ENCODE measurements at places on chromosomes 3 and 15.

DNA sequence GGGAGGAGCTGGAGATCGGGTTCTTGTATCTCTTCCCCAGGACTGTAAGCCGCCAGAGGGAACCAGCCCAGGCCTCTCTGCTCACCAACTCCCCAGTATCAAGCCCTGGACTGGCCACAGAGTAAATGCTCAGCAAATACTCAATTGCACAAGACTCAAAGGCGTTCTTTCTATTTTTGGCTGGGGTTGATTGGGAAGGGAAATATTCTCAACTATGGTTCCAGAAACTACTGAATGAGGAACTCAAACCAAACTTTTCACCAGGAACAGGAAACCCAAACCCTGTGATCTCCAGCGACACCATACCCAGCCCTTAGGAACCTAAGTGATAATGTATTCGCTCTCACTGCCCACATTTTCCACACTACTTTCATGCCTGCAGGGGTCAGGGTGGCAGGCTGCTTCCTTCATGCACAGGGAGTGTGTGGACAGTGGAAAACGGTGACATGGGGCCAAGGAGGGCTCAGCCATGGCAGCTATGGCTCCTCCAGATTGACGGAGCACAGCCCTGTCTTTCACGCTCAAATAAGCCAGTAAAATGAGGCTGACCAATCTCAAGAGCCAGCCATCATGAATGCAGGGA lies 124.7 kb upstream of the RAD18 start:
- DNase-seq, result no peak

- DNase-seq, result no peak
Observed at GRCh38 chr3:44079916-44080315, 161.8 kb upstream of the TOPAZ1 start.

DNA sequence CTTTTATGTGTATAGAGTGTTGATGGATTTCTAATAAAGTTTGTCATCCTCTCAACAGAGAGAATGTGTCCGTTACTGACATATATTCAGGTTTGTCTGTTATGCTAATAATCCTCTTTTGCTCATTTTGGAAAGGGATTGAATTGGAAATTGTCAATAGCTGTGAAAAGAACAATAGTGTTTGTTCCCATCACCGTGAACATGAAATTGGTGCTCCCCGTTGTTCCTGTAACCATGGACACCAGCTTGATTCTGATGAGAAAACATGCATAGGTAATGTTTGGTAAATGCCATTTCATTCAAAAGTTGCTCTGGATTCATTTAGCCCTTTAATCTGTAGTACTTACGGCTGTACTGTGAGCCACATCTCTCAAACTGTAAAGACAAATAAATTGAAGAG lies 707.0 kb upstream of the GOLIM4 start:
- DNase-seq, result no peak

- DNase-seq, result no peak
Observed at GRCh38 chr3:183551930-183552329, 3.6 kb downstream of the KLHL6 start.

- no peak for DNase-seq
Observed at GRCh38 chr3:12388185-12388584, 96.1 kb upstream of the TSEN2 start.

GRCh38 chr3:39255503-39256325 lies 24.1 kb downstream of the CX3CR1 start:
- DNase-seq, result no peak

- DNase-seq, result no peak
Observed at GRCh38 chr15:57626713-57627440, 35.2 kb downstream of the MYZAP start.

- DNase-seq, result no peak
Observed at GRCh38 chr15:51097553-51098330, 3.0 kb upstream of the TNFAIP8L3 start.

DNA sequence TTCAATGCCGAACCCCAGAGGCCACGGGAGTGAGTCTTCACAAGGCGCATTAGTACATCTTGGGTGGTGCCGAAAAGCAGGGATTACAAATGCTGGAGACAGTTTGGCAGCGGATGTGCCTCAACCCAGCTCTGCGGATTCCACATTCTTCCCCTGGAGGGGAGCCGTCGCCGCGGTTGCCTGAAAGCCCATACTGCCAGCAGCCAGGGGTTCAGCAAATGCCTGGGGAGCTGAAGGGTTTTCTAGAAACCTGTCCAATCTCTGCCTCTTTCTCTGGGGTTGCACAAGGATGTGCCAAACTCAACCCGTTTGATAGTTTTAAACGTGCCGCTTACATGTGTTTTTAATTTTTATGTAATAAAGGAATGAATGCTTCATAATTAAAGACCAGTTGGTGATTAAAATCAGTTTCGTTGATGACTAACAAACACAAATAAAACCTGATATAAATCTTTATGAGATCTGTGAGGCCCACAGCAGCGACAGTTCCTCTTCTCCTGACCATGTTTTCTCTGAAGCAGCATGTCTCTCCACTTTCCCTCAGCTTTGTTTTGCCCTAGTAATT lies 74.6 kb upstream of the LEKR1 start:
- peak; percentile 96 for DNase-seq

GRCh38 chr15:37219211-37219701 lies 118.9 kb upstream of the MEIS2 start:
- DNase-seq, result no peak

- peak; percentile 96 for DNase-seq
Observed at GRCh38 chr3:155032918-155033317, 47.2 kb upstream of the MME start.

DNA sequence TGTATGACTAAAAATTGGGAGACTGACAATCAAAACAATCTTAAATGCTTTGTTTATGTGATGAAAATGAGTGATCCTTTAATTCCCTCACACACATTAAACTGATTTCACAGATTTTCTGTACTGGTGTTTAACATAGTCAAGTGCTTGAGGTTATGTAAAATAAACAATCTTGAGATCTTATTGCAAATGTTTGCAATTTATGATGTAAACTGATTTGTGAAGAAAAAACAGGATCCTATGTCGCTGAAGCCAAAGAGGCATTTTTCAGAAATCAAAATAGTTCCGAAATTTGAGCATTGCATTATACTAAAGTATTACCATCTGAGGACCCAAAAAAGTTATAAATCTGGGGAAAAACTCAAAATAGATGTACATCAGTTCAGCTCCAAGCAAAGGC lies 12.7 kb downstream of the SHOX2 start:
- DNase-seq, result no peak

Measured in fibroblast of skin of left quadriceps (primary cell).